GM12878 (cell line): ENCODE measurements at places on chromosomes 2 and 18.

GRCh38 chr18:10038268-10038667 is 124.5 kb downstream of the VAPA start:
- DNase-seq = no peak

DNA sequence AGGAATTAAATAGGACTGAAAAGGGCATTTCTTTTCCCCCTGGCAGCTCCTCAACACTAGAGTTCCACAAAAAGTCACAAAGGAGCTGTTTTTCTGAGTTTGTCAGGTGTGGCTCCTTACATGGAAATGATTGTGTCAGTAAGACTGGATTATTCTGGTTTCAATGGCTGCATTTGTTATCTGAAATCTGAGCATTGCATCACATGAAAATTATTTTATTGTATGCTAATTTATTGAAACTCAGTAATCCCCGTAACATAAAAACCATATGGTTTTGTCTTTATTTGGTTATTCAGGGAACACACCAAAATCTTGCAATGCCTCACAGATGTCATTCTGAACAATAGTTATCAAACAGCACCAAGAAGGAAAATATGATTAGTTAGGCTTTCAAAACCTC is 439.7 kb upstream of the TNP1 start:
- DNase-seq = no peak

DNA sequence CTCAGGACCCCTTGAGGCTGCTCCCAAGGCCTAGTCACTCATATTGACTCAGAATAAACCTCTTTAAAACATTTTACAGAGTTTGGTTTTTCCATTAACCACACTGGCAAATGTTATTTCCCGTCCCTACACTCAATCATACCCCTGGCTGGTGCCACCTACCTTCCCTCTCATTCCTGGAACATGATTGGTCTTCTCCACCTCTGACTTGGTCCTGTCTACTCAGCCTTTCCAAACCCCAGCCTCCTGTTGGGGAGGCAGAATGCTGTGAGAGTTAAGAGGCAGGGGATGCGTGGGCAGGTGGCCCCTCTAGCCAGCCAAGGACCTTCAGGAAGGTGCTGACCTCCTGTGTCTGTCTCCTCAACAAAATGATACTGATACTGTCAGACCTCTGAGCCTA is 149.3 kb downstream of the CABLES1 start:
- no peak for DNase-seq

GRCh38 chr18:63257453-63257852 is 62.1 kb downstream of the BCL2 start:
- no peak for DNase-seq

DNA sequence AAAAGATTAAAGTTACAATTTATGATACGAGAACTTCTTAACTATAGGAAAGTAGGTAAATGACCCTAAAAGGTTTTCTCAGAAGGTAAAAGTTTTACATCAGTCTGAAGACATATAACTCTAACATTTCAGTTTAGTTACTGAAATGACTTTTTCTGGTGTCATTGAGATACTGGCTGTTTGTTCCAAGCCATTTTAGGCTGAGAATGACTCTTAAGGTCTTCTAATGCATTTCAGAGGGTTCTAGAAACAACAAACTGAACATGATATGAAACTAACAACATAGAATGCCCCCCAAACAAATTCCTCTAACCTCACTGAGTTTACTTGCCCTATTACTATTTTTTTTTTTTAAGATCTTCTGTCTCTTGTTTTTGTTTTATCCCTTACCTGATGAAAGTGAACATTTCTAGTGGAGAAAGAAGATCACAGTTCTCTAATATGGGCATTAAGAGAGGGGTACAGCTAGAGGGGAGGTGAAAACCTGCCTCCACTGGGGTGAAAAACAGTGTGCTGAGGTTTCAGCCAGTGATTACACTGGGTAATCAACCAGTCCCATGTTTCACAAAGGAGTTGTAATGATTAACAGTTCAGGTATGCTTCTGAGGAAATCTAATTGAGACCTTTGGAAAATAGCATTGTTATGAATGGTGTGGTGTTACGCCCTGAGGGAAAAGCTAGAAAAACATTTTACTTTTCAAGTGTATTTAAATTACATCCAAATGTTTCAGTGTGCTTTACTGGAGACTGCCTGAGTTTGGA is 11.2 kb downstream of the NABP1 start:
- DNase-seq = no peak

- no peak for DNase-seq
Measured at GRCh38 chr2:137659616-137660015, 304.7 kb upstream of the HNMT start.

GRCh38 chr18:5543036-5543680 is 639 bp downstream of the EPB41L3 start:
- DNase-seq = no peak

DNA sequence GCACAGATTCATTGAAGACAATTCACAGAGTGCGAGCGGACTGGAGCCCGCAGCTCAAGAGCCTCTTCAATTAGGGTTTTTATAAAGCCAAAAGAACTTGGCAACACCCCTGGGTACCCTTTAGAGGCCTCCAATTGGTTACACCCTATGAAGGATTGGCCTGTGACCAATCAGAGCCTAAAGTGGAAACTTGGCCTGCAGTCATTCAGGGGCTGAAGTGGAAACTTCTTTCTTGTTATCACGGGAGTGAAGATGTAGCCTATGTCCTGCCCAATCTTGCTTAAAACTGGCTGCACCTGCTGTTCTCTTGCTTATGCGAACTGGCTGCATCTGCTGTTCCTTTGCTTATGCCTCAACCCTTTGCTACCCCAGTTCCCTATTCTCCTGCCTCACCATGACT is 1.8 kb upstream of the HJURP start:
- no peak for DNase-seq

DNA sequence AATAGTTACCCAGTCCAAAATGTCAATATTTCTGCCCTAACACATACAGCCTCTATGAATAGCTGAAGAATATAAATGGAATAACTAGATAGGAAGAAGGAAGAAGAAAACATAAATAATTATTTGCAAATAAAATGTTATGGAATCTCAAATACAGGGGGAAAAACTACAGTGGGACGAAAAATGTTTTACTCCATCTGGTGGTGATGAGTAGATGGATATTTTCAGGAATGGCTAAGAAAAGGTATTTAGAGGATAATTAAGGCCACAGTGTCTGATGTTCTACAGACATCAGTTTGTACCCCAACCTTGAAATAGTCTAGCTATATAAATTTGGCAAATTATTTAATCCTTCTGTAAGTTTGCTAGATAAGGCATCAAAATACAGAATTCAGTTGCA is 178.1 kb upstream of the FSHR start:
- no peak for DNase-seq

GRCh38 chr2:7899923-7900322 is 781.9 kb upstream of the ID2 start:
- no peak for DNase-seq
